ENCODE measurements at places on chromosomes 4 and X. TPM values are rescaled to one million over a fixed set of nuclear protein-coding genes. Genes with fewer than 3 reads are reported as not detected.
A peak's percentile ranks its signal among the peaks of the same experiment; 100 is the strongest.

The GLRB gene
- 3.9 TPM for total RNA-seq

The VCX3B gene
- not detected for total RNA-seq

The PCSK1N gene
- not detected for total RNA-seq

The CCDC160 gene
- 0.28 TPM for total RNA-seq

The TECRL gene
- total RNA-seq, result not detected

The VEGFC gene
- total RNA-seq, result 26.9 TPM

The CPE gene
- 3.6 TPM for total RNA-seq

The TMSB15A gene
- 32.8 TPM for total RNA-seq

The TRAM1L1 gene
- 3.4 TPM for total RNA-seq

The TAF9B gene
- total RNA-seq, result 35.3 TPM

The SMIM14 gene
- 30.8 TPM for total RNA-seq

GRCh38 chr4:2771264-2771663, 15.1 kb upstream of the TNIP2 start:
- DNase-seq, result no peak

DNA sequence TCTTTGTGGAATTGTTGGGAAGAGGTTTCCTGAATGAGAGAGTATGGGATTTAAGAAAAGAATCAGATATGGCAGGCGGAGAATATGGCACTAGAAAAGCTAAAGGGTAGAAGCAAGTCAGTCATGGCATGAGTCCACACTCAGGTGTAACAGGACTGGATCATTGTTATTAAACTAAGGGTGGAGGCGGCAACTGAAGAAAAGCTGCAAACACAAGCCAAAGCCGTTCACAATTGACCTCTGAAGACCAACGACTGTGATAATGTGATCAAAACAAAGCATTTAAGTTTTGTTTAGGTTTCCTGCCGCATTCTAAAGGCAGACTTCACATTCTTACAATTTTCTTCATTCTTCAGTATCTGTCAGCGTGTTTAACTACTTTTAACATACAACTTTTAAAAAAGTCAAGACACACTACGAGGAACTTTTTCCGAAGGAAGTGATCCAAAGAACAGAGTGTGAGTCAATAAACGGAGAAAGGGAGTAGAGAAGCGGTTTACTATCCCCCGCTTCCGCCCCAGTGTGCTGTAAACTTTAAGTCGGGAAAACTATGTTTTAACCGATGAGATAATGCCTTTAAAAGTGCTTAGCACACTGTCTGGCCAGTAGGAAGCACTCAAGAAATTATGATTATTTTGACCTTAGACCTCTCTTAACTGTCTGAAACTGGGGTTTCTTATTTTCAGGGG, 909 bp upstream of the SLAIN2 start:
- peak; percentile 83 for DNase-seq

DNA sequence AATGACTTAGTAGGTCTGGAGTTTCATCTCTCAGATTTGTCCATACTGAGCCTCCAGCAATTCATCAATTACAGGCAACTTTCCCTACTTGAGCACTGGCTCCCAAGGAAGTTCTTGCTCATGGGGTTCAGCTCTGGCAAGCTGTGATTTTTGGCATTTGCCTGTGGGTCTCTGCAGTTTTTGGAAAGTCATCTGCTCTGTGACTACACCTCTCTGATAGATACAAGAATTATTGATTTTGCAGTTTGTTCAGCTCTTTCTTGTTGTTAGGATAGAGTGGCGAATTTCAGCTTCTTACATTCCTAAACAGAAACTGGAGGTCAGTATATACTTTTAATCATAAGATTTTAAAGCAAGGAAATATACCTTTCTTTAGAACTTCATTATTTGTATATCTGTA, 209.7 kb upstream of the NPY2R start:
- DNase-seq, result no peak

DNA sequence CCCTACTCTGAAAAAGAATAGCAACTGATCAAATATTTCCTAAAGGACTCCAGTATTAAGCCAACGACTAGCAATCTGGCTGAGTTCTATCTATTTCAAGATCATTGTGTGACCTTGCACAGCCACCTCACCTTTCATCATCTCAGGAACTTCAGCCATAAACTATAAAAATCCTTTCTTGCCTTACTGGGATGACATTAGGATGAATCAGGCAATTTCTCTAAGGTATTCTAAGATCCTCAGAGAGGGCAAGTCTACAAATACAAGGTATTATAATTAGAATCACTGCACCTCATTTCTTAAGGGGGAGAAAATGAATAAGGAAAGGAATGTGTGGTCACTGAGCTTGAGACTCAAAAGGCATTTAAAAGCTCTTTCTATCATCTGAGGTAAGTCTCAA, 152.6 kb downstream of the GRIA3 start:
- no peak for DNase-seq

- DNase-seq, result no peak
These were observed 551 bp downstream of the NPNT start for GRCh38 chr4:105895583-105896460.

DNA sequence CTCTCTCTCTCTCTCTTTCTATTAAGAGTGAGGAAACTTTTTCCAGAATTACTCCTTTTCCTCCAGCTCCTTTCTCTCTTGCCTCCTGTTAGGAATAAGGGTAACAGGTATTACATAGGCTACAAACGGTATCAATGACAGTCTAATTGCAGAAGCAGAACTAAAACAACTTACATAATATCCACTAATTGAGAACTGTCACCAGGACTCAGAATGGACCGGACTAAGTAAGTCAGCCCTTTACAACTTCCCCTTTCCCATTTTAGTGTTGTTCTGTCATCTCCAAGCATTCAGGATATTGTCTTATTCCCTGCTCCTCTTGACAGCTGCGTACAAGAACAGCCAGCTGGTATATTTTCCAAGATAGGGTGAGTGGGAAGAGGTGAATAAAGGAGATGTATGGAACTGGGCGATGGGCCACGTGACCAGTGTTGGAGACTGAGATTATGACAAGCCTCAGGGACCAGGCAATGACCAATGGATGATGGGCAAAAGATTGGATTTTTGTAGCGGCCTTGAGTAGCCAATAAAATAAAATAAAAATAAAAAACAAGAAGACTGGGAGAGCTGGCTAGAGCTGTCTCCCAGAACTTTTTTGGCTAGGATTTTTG, 2.3 kb upstream of the FNIP2 start:
- DNase-seq, result no peak

- no peak for DNase-seq
These were observed 3.1 kb upstream of the CSN3 start for GRCh38 chr4:70239131-70239883.

DNA sequence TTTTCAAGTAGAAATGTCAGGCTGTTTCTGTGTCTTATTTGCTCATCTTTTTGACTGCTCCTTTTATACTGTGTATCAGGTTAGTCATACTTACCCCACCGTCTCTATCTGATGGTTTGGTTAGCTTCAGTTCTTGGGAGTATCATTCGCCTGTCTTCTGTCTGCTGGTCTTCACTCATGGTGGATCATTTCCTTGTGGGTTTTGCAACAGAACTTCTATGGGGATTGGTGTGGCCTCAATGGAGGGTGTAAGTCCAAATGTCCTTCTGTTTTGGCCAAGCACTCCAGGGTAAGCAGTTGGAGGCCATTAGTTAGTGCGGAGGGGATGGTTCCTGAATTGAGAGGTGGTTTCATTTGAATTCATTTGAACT, 7.2 kb downstream of the ABCD1 start:
- DNase-seq, result no peak

GRCh38 chr4:163703251-163703650, 208.8 kb downstream of the TMA16 start:
- no peak for DNase-seq

- DNase-seq, result no peak
These were observed 28.0 kb downstream of the RBM47 start for GRCh38 chr4:40601641-40602040.

GRCh38 chrX:150719621-150720020, 26.4 kb downstream of the MTMR1 start:
- no peak for DNase-seq

- peak; percentile 60 for DNase-seq
These were observed 49.3 kb upstream of the EPGN start for GRCh38 chr4:74258963-74259362.

GRCh38 chr4:4247696-4248028, 361 bp downstream of the TMEM128 start:
- DNase-seq, result peak; percentile 18

GRCh38 chr4:174631901-174632758, 109.8 kb upstream of the HPGD start:
- peak; percentile 23 for DNase-seq

- DNase-seq, result no peak
These were observed 44.1 kb upstream of the SEC24B start for GRCh38 chr4:109389369-109390114.

- no peak for DNase-seq
These were observed 2.7 kb upstream of the GRIA3 start for GRCh38 chrX:123181233-123181914.

GRCh38 chr4:40857956-40858355, 108.2 kb downstream of the NSUN7 start:
- no peak for DNase-seq

DNA sequence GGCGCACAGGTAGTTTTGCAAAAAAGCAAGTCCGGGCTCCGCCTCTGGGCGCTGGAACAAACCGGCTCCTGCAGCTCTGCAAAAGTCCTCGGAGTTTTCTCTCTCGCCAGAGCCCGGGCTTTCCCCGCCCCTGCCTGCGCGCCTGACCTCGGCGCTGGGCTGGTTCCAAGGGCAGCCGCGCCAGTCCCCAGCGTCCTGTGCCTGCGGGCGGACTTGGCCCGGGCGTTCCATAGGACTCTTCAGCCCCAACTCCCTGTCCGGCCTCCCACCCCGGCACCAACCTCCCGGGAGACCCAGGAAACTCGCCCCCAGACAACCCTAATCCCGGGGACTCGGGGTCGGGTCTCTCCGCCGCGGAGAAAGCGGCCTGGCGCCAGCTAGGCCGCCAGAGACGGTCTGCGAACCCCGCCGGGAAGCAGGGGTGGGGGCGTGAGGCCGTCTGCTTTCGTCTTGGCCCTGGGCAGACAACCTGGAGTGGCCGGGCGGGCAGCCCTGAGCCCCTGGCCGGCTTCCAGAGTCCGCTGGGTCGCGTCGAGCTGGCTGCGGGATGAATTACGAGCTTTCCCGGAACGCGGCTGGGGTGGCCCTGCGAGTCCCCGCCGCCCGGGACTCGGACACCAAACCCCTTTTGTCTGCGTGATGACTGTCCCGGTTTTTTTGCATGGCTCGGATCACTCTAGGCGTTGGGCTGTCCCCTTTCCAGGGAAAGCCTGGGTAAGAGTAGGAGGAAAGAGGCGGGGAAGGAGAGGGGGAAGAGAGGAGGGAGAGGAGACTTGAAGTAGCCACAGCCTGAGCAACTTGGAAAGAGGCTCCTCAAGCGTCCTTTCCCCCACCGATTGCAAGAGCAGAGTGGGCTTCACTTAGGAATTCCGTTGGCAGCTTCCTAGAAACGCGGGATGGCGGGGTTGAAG, 916 bp downstream of the MXRA5 start:
- no peak for DNase-seq

DNA sequence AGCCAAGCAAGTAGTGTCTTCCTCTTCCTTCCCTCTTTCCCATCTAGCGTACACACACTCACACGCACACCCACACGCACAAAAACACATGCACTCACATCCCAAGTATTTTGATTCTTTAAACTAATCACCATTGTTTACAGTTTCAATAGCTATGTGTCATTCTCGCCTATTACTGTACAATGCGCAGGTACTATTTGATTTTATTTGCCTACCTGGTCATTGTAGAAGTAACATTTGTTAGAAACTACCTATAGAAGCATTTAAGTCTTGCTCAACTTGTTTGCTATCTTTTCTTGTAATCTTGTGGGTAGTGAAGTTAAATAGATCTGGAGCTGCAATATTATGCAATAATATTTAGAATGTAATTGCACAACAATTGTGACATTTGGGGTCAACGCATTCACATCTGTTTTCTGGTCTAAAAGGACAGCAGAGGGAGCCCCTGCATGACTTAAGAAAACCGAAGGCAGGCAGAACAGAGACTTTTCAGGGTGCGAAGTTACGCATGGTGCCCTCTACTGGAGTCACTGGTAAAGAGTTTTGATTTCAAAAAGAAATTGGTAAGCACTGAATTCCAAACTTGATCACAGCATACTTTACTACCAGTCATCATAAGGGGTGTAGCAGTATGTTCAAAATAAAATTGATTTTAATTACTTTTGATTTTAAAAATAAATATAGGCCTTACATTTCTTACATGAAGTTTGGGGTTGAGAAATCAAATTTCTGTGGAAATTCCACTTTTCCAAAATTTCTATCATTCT, 503.3 kb upstream of the FAM241A start:
- DNase-seq, result peak; percentile 86

GRCh38 chr4:7041801-7042502, 1.2 kb upstream of the TADA2B start:
- no peak for DNase-seq

DNA sequence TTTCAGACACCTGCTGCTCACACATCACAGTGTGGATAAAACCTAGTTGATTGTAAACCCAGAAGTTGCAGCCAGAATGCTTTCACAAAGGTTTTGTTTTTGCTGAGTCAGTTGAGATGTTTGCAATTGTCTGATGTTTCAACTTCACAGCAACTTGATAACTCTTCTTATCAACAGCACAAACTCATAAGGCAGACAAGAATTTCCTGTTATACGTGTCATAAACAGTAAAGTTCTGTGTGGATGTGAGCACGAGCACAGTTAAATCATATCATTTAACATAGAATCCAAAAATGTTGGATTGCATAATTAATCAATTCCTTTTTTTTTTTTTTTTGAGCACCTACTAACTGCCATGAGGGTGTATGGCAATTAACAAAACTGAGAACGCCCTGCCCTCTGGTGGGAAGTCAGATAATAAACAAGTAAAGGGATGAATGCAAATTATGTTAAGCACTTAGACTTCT, 512.2 kb downstream of the PDHA2 start:
- DNase-seq, result no peak

- DNase-seq, result no peak
These were observed 59.3 kb upstream of the PPP1R2C start for GRCh38 chrX:42837101-42837726.

DNA sequence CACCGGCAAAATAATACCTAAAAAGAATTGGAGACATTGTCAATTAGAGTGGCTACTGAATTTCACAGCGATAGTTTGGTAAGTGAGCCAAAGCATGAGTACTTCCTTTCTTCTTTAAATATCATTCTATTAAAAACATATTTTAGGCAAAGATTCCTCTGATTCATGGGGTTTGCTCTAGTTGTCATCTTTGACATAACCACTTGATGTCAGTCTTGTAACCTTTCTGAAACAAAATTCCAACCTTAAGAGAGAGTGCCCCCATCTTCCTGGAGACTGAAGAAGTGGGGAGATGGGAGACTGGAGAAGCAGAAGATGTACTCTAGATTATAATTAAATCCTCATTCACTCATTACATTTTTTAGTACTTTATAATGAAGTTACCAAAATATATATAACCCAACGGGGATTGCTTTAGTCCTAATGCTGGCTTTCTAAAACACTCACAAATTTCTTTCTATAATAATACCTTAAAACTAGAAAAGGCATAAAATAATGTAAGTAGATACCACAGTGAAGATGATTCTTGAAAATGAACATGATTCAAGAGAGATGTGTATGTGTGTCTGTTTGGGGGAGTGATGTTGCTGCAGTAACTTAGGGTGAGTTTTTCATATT, 96.4 kb downstream of the EMCN start:
- DNase-seq, result peak; percentile 31

DNA sequence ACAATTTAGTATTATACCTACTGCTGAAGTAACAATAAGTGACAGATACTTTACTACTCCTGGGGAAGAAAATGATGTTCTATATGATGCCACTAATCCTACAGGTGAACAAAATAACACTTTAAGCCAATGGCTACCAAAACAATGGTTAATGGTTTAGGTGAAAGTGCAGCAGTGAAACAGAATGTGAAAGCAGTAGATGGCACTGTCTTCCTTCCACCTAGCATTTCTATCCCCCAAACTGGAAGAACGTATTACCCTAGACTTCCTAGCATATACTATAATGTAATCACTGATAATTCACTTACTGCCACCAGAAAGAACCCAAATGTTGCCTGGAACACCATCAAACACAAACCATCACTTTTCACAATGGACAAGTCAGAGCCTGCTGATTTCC, 18.9 kb upstream of the CABS1 start:
- DNase-seq, result no peak
